ENCODE measurements at places on chromosomes 5 and 9.

GRCh38 chr5:5598547-5599113 is 176.2 kb downstream of the ICE1 start:
- no peak for DNase-seq

- DNase-seq: no peak
Observed at GRCh38 chr5:55022450-55022849, 1.6 kb upstream of the GZMK start.

GRCh38 chr5:95727764-95728191 is 3.4 kb upstream of the RHOBTB3 start:
- no peak for DNase-seq

DNA sequence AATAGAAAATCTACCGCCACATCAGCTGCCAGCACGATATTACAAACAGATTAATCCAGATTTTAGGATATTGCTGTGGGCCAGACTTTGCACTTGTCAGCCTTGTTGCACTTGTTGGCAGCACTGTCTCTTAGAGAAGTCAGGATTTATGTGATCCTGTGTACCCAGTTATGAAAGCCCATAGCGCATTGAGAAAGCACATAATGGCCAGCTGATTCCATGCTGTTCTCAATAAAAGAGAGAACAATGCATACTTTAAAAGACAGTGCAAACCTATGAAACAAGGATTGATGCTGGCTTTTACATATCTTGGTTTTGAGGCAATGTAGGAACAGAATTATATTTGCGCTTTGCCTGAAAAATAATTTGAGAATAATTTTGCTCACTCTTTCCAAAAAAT is 140.8 kb downstream of the CEP120 start:
- DNase-seq: no peak

GRCh38 chr9:110744715-110745384 is 76.3 kb downstream of the MUSK start:
- DNase-seq: no peak

DNA sequence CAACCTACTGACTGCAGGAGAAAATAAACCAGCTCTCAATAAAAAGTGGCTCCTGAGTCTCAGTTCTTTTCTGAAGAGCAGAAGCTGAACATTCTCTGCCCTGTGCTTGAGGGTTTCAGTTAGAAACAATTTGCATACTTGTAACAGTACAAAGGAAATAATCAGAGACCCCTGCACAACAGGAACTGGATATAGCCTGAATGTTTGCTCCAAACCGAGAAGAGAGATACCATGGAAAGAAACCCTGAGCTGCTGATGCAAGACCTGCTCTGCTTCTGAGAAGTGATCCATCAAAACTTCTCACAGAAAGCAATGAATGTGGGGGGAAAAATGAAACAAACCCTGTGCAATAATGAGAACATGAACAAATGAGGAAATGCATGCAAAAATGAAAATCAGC is 592.9 kb downstream of the SEMA5A start:
- no peak for DNase-seq
